ENCODE measurements at places on chromosomes 7 and 10. TPM values are rescaled to one million over a fixed set of nuclear protein-coding genes. Genes with fewer than 3 reads are reported as not detected.

PAX2 gene
- total RNA-seq: 0.27 TPM

ZNF282 gene
- total RNA-seq: 17.0 TPM

UTF1 gene
- total RNA-seq: not detected

DRGX gene
- total RNA-seq: not detected

TMEM236 gene
- 0.05 TPM for total RNA-seq

LRRC17 gene
- not detected for total RNA-seq

ASB15 gene
- not detected for total RNA-seq

IKZF5 gene
- total RNA-seq: 6.3 TPM

SLC18A3 gene
- total RNA-seq: not detected

KIAA1217 gene
- 1.4 TPM for total RNA-seq

MYL7 gene
- not detected for total RNA-seq

LIPJ gene
- total RNA-seq: not detected

ATRNL1 gene
- 0.14 TPM for total RNA-seq

ADAMTS14 gene
- 0.09 TPM for total RNA-seq

LYZL1 gene
- total RNA-seq: not detected

ZWINT gene
- 82.0 TPM for total RNA-seq

LRRTM3 gene
- total RNA-seq: not detected

CLDN4 gene
- 5.8 TPM for total RNA-seq

HOXA5 gene
- 3.7 TPM for total RNA-seq

All from A549 treated with GW870086 at 1 μM for 4 hours (cell line).